ENCODE measurements at places on chromosomes 16 and 17.

DNA sequence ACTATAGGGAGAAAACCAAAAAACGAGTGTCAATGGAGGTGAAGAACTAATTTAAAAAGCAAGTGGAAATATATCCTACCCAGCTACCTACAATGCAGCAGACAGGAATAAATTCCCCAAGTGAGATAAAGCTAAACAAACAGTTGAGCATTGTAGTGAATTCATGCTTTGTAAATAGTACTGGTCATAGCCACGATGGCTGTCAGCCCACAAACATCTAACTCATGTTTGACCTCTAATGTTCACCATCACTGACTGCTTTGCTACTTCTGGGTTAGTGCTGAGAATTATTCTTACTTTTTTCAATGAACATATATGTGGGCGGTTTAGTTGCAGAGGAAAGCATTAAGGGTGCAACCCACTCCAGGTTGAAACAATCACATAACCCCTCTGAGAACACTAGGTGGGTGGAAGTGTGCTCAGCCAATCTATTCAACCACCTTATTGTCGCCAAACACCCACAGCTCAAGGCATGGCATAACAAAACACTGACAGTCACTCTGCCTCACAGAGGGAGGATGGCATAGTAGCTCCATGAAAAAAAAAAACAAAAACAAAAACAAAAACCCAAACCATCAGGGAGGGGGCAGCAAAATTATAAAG lies 264.1 kb downstream of the ZFHX3 start:
- DNase-seq, result no peak

GRCh38 chr17:77767148-77767547 lies 191.4 kb upstream of the TNRC6C start:
- DNase-seq, result no peak

DNA sequence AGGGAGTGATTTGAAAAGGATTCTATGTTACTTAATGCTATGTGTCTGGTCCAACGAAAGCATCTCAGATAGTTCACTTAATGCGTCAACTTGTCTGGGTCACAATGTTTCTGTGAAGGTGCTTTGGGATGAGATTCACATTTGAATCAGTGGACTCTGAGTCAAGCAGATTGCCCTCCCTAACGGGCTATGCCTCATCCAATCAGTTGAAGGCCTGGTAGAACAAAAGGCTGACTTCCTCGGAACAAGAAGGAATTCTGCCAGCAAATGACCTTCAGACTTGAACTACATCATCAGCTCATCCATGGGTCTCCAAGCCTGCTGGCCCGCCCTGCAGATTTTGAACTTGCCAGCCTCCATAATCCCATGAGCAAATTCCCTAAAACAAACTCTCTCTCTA lies 15.2 kb downstream of the EMP2 start:
- DNase-seq, result no peak

GRCh38 chr17:11454096-11454495 lies 144.2 kb upstream of the DNAH9 start:
- no peak for DNase-seq

DNA sequence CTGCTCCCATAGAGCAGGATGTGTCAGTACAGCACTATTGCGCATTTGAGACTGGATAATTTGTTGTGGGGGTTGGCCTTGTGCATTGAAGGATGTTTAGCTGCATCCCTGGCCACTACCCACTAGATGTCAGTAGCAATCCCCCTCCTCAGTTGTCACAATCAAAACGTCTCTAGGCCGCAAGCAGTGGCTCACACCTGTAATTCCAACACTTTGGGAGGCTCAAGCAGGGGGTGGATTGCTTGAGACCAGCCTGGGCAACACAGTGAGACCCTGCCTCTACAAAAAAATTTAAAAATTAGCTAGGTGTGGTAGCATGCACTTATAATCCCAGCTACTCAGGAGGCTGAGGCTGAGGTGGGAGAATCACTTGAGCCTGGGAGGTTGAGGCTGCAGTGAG lies 48.4 kb downstream of the CENPV start:
- no peak for DNase-seq

DNA sequence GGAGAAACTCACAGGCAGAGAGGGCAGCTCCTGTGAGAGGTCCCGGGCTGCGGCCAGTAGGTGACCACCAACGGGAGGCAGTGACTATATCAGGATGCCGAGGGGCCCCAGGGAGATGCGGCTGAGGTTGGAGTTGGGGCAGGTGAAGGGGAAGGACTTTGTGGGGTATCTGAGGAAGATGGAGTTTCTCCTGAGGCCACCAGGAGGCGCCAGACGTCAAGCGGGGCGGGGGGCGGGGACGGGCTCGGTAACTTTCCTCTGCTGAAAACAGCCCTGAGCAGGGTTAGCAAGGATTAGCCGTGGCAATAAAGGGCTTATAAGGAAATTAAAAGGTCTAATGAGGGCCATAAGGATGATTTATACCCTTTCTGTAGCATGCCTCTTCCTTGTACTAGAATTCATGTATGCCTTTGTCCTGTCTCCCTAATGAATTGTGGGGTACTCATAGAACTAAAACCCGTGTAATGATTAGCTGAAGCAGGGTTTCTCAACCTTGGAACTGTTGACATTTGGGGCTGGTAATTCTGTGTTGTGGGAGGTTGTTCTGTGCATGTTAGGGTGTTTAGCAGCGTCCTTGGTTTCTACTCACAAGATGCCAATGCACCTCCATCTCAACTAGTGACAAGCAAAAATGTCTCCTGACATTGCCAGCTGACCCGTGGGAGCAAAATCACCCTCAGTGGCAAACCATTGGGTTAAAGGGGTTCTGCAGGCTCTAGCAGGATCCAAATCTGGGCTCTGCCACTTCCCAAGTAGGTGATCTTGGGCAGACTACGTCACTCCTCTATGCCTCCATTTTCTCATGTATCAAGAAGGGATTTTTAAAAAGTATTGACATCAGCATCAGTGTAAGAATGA lies 74.8 kb upstream of the GRIN2A start:
- DNase-seq, result peak; percentile 21

GRCh38 chr17:35559495-35560210 lies 966 bp downstream of the SLFN14 start:
- no peak for DNase-seq

DNA sequence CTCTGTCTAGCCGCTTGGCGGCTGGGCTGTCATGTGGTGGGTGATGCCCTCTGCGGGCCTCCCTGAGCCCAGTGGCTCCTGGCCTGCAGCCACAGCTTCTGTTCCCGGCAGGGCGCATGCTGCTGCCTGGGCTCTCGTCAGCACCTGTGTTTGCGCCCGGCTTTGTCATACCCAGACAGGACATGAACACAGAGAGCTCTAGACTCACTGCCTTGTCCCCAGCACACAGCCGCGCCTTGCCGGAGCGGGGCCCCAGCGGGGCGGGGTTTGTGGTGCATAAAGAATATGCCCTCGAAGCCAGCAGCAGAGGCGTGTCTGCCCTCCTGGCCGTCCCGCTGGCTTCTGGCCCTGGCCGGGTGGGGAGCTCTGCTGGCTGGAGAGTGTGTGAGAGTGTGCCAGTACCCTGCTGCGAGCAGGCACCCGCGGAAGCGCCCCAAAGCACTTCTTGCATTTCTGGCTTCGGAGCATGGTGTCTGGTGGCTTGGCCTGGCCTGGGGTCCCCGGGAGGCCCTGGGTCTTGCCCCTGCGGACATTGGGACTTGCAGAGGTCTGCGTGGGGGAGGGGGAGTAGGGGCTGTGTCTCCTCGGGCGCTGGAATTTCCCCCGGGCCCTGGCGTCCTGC lies 14.4 kb downstream of the ASPSCR1 start:
- no peak for DNase-seq

DNA sequence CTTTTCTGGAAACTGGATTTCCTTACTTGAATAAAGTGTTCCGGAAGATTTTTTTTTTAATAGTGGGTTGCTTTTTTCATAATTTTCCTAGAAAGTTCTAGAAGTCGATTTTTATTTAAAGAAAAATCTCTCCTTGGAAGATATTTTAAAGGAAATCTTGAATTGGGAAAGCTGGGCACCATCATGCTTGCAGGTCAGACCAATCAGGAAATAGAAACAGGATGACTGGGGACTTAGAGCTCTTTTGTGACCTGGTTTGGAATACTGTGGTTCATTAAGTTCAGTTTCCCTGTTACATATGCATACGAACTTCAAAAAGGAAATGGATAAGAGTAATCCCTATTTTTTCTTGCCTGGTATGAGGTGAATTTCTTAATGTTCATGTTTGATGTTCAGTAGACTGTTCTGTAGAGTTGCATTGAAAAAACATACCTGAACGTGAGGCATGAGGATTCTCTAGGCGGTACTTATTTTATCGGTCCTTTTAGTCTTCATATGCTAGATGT lies 1.2 kb downstream of the NFATC3 start:
- no peak for DNase-seq

- DNase-seq, result no peak
Measured at GRCh38 chr17:81309859-81310839, 15.0 kb upstream of the SLC38A10 start.

DNA sequence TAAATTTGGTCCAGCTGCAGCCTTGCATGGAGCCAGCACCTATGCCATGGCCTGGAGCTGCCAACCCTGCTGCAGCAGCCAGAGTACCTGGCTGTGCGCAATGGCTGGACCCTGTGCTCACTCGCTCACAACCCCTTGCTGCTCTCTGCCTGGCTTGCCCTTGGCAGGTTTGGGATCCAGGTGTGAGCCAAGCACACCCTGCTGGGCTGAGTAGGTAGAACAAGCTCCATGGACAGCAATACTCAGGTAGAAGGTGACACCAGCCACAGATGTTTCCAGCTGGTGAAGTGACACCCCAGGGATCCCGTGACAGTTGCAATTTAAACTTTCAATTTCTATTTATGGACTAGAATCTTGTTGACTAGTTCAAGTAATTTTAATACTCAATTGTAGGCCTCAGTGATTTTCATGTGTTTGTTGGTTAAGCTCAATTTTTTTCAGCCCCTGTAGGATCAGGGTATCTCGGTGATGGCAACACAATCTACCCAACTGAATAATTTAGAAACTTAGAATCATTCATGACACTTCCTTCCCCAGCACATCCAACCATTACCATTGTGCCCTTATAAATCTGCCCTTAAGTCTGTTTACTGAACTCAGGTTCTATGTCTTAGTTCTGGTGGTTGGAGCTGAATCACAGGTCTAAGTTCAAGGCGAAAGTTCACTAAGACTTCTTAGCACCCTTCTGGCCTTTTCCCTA lies 480.0 kb downstream of the PMP22 start:
- peak; percentile 16 for DNase-seq

DNA sequence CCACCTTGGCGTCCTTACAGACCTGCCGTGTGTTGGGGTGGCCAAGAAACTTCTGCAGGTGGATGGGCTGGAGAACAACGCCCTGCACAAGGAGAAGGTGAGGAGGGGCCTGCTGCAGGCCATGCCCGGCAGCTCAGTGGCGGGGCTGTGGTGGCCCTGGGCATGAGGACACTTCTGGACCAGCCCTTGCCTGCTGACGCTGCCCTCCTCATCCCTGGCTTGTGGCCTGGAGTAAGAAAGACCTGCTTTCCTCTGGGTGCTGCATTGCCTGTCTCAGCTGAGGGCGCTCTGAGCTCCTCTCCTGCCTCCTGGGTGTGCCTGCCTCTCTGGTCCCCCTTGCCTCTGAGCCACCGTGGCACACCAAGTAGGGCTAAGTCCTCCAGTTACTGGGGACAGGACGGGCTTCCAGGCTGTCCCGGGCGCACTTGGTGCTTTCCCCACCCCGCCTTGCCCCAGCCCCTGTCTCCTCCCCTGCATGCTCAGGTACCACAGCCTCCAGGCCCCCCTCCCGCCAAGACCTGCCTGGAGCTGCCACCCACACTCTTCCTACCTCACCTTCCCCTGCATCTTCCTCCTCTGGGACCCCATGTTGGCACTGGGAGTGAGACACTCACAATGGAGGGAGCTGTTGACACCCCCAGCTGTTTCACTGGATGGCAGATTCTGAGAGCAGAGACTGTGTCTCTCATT lies 8.7 kb downstream of the ENDOV start:
- no peak for DNase-seq

GRCh38 chr16:56632156-56632847 lies at the start of gene MT1M:
MT1M (plus strand) TSS chr16:56632659; CDS start chr16:56632732, 73 bp downstream.
- DNase-seq, result no peak

DNA sequence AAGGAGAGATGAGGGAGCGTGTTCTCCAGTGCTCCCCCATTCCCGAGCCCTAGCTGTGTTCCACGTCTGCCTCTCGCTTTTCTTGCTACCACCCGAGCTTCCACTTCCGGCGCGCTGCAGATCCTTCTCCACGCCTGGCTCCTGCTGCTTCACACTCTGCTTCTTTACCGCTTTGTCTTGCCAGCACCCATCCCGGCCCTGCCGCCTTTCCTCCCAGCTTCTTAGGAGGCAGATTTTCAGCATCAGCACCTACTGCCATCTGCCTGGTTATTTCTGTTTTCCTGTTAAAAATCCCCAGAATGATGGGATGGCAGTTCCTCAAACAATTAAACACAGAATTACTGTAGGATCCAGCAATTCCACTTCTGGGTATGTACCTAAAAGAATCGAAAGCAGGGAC lies 64.7 kb downstream of the ELAC2 start:
- no peak for DNase-seq

- no peak for DNase-seq
Measured at GRCh38 chr16:87847785-87848675, 21.3 kb downstream of the SLC7A5 start.

Measured in activated CD4-positive, alpha-beta T cell treated with anti-CD3 and anti-CD28 coated beads for 4 hours (primary cell).